ENCODE measurements at places on chromosomes 3 and 15. TPM values are rescaled to one million over a fixed set of nuclear protein-coding genes. Genes with fewer than 3 reads are reported as not detected.
A peak's percentile ranks its signal among the peaks of the same experiment; 100 is the strongest.

Gene PLS1
- polyA plus RNA-seq: 16.2 TPM

DNA sequence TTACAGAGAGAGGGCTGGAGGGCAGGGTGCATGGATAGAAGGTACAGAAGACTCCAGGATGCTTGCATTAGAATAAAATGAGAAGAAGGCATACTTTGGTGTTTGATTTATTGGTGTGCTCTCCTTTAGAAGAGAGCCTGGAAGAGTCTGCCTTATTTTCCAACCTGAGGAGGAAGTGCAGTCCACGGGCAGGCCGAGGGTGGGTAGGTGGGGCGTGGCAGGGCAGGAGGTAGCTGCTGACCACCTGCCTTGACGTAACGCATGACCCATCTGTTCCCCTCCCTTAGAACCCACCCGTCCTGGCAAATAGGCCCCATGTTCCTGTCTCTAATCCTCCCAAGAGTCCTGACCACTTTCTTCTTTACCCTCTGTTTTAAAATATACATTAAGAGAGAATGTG, 222.3 kb upstream of the LYSMD4 start:
- no peak for DNase-seq

GRCh38 chr3:12004741-12005513, 739 bp downstream of the SYN2 start:
- DNase-seq: peak; percentile 49

DNA sequence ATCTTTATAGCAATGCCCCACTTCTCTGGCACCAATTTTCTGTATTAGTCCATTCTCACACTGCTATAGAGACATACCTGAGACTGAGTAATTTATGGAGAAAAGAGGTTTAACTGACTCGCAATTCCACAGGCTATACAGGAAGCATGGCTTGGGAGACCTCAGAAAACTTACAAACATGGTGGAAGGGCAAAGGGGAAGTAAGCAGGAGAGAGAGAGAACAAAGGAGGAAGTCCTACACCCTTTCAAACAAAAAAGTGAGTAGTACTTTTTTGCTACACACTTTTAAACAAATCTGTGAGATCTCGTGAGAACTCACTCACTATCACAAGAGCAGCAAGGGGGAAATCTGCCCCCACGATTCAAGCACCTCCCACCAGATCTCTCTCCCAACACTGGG, 67.8 kb upstream of the ZBED2 start:
- no peak for DNase-seq

Measured in brain (organoid and tissue), 16 donors.